ENCODE measurements at places on chromosomes 2 and 18.

GRCh38 chr2:71813315-71813714 is 334.3 kb downstream of the CYP26B1 start:
- DNase-seq, result no peak

- no peak for DNase-seq
These were observed 15.1 kb upstream of the MBOAT2 start for GRCh38 chr2:9018534-9018933.

DNA sequence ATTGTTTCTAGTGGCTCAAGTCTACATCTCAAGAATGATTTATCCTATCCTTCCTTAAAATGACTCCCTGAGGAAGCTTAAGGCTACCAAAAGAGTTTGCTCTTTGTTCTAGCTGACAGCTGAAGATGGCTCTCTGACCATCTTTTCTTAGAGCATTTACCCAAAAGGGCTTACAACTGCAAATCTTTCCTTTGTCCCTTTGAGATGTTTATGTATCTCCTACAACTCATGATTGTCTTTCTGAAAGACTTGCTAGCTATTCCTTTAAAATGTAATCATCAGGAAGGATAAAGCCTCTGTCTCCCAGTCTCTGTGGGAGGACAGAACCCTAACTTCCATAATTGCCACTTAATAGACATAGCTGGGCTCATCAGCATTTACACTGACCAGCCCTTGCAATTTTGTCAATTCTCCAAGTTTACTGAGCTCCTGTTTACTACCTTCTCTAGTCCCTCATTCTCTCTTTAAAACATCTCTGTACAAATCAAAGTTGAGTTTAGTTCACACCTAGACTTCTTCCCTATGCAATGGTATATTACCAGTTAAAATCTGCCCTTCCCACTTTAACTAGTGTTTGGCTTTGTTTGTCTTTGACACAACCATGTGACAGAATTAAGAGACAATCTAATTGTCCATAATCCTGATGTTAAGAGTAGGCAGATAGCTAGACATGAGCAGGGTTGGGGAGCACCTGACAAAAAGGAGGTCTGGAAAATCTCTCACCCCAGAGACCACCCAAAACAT is 188.2 kb downstream of the PTH2R start:
- no peak for DNase-seq

DNA sequence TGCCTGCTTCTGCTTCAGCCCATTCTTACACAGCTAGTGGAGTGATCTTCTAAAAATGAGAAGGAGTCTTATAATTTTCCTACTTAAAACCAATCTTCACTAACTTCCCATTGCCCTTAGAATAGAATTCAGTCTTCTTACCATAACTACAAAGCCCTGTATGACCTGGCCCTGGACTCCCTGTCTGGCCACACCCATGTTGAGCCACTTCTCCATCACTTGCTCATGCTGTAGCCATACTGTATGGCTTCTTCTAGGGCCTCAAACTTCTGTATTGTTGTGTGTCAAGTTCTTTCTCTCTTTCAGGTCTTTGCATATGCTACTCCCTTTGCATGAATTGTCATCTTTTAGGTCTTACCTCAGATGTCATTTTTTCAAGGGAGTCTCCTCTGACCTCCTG is 11.2 kb downstream of the DGUOK start:
- DNase-seq, result no peak

GRCh38 chr2:130765464-130765863 is 10.1 kb downstream of the AMER3 start:
- no peak for DNase-seq

DNA sequence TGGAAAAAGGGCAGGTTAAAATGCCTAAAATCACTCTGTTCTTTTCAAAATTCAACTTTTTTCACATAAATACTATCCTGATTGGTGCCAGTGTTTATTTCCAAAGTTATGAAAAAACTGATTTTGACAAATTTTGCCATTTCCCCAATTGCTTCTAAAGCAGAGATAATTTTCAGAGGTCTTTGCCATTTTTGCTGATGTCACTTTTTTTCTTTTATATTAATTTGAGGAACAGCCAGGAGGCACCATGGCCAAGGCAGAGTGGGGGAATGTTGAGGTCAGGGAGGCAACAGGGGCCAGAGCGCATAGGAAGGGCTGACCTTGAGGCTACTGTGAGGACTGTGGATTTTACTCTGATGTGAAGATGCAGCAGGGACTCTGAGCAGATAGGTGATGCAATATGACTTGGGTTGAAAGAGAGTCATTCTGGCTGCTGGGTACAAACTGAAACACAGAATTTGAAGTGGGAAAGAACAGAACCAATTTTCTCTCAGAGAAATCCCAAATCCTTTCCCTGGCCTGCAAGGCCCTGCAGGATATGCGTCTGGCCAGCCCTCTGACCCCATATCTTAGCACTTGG is 75.1 kb upstream of the LDAH start:
- DNase-seq, result no peak

GRCh38 chr2:164899121-164899520 is 56.2 kb downstream of the SLC38A11 start:
- no peak for DNase-seq

- no peak for DNase-seq
These were observed 23.6 kb downstream of the SP100 start for GRCh38 chr2:230439590-230439989.

DNA sequence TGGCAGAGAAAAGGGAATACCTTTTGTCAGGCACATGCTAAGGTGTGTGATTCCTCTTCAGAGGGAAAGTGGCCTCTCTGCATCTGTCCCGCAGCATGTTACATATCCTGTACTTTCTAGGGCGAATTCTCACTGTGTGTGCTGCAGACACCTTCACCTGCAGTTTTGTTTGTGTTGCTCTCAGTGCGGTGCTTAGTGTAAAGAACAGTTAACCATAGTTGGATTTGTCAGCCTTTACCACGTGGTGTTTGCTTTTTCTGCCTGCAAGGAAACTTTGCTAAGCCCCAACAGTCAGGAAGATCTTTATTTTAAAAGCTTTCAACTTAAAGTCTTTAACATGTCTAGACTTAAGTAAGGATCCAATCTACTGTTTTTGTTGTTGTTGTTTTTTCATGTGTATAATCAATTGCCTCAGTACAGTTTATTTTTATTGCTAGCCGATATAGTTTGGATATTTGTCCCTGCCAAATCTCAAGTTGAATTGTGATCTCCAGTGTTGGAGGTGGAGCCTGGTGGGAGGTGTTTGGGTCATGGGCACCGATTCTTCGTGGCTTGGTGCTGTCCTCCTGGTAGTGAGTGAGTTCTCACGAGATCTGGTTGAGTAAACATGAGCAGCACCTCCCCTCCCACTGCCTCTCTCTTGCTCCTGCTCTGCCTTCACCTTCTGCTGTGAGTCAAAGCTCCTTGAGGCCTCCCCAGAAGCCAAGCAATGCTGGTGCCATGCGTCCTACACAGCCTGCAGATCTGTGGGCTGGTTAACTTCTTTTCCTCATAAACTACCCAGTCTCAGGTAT is 90.6 kb downstream of the SNTG2 start:
- no peak for DNase-seq

DNA sequence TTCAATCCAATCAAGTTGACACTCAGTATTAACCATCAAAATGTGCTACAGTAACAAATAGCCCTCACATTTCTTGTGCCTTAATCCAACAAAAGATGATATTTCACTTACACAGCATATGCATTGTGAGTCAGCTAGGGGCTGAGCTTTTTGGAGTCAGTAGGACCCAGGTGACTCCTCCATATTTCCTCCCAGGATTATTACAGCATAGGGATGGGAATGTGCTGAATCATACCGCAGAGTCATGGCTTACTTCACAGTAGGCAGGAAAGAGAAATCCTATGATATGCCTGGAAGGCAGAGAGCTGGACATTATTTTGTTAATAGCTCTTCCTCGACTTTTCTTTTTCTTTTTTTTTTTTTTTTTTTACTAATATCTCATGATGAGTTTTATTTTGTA is 153.3 kb downstream of the TMEM182 start:
- DNase-seq, result no peak

GRCh38 chr2:232569541-232569940 is 19.1 kb downstream of the EIF4E2 start:
- no peak for DNase-seq

- DNase-seq, result no peak
These were observed 52.8 kb downstream of the EIF2AK3 start for GRCh38 chr2:88574445-88574844.

DNA sequence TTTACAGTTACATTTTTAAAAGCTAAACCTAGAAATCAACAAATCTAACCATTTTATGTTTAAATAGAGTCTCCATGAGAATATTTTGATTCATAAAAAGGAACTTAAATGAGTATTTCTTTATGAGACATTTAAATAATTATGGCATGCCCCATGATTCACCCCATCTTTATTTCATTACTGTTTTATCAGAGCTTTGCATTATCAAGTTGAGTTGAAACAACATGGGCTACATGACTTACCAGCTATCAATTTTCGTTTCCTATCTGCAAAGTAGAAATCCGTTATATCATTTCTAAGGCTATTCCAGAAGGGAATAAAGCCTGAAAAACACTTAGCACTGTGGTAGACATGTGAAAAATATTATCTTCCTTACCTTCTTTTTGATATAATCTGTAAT is 161.5 kb downstream of the GALNT3 start:
- no peak for DNase-seq

DNA sequence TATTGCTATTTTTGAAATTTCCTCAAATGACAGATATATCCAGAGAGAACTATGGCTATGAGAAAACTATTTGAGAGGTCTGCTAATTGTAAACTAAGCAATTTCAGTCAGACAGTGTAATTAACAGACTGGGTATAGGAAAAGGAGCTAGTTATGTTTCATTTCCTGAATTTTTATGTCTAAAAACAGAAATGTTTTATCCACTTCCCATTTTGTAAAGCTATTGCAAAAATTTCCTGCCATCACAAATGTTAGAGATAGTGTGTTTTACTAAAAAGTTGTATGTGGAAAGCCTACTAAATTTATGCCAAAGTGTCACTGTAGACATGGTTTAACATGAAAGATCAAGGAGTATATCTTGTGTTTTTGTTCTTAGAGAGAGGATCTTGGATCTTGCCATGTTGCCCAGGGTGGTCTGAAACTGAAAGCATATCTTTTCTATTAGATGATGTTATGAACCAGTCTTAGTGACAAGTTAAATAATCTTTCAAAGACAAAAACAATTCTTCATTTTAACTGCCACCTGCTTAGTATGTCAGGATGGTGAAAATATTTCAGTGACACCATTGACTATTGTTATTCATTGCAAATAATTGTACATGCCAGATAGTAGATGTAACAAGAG is 40.5 kb upstream of the ITPRID2 start:
- DNase-seq, result no peak

DNA sequence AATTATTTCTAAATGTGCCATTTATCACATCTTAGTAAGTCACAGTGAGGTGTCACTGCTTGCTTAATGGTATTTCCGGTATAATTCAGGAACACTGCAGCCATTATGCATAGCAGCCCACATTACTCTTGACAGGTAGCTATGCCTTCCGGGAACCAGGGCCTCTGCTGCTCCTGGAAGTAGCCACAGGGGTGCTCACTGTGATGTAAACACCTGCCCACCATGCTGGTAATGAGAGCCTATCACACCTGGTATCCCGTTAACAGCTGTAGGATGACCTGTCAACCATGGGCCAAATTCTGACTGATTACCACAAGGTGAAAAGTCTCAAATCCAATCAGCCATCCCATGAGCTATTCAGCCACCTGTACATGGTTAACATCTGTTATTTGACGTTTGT is 647.0 kb upstream of the NXPH2 start:
- DNase-seq, result no peak

DNA sequence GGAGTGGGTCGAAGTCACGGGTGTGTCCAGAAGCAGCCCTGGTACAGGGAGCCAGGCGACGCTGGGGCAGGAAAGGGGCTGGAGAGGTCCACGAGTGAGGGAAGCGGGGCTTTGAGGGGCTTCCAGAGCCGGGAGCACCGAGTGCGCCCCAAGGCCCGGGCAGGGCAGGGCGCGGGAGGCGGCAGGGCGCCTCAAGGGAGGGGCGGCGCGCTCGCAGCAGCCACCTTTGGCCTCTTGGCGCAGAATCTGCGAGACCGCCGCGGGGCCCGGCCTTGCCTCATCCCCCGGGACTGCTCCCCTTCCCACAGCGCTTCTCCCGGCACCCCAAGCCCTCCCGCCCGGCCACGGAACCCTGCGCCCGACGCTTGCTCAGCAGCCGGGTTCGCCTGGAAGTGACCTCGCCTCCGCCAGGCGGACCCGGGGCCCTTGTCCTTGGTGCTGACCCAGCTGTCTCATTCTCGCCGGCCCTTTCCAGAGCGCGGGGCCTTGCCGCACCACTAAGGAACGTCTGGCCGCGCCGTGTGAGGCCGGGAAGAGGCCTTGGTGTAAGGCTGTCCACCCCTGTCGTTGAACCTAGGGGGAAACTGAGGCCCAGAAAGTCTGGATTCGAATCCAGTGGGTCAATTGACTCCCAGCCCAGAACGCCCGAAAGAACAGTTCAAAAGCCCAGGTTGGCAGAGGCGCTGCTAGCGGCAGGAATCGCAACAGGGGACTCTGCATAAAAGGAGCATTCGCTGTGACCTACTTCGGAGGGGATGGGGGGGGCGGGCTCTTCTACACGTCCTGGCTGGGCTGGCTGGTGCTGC is 584 bp upstream of the DNER start:
- no peak for DNase-seq

DNA sequence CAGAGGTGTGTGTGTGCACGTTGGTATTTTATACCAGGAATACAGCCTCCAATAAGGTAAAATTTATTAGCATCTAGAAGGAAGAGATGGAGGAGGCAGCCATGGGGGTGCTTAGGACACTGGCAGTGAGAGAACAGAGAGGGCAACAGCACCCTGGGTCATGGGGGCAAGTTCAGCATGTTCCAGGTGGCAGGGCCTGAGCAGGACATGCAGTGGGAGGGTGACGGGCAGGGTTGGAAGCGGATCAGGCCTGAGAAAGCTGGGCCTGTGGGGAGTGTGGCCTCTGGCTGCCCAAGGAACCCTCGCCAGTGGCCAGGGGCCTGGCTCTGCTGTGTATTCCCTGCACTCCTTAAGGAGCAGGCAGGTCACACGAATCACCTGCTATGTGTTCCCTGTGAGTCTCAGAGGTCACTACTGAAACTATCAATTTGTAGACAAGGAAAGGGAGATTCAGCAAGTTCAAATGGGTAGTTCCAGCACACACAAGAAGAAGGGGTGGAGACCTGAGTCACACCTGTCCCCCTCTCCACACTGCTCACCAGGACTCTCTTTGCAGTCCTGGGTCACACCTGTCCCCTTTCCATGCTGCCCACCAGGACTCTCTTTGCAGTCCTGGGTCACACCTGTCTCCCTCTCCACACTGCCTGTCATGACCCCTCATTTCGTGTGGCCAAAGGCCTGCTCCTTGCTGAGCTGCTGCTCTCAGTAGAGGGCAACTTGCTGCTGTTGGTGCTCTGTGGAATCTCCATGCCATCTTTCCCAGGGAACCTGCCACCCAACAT is 463.9 kb upstream of the HS6ST1 start:
- no peak for DNase-seq

DNA sequence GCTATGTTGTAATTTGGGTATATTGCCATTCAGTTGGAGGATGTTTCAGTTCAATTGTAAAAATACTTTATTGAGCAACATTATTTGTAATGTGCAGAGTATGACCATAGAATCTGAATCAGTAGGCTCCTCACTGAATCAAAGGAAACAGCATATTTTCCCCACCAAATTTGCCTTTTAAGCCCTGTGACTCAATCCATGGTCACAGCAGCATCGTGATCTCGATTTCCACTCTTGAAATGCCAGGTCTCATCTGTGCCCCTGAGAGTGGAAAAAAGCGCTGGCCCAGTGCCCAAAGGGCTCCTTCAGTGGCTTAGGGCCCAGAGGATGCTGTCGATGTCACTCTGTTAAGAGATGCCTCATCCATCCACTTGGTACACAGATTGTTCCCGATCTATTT is 57.5 kb downstream of the FHOD3 start:
- no peak for DNase-seq

Measured in omental fat pad (tissue), 4 donors.